ENCODE measurements at places on chromosomes 13 and 19.

DNA sequence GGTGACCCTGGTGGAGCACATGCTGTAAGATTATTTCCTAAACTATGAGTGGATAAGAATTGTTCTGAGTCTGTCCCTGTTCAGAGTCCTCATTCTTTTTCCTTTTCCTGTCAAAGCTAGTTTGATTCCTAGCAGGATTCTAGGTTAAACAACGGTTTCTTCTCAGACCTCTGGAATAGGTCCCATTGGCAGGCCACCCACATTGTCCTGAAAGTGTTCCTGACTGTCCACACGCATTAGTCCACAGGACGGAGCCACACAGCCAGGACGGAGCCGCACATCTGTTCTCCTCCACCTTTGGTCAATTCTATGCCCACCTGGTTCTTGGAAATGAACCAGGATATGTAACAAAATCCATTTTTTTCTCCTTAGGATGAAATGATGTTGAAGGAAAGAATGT, 46.1 kb downstream of the ANKRD10 start:
- DNase-seq: no peak

DNA sequence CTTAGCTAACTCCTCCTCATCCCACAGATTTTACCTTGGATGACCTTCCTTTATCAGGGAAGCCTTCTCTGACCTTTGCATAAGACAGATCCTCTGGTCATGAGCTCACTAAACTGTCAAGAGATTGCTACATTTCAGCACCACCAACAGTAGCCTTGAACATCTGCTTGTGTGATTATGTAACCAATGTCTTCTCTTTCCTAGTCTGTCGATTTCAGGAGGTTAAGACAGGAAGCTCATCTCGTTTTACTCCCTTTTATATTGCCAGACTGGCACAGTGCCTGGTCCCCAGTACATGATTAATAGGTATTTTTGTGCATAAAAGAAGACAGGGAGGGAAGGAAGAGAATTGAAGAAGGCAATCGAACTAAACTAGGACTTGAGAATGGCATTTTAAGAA, 1697.7 kb downstream of the EFNB2 start:
- DNase-seq: no peak

DNA sequence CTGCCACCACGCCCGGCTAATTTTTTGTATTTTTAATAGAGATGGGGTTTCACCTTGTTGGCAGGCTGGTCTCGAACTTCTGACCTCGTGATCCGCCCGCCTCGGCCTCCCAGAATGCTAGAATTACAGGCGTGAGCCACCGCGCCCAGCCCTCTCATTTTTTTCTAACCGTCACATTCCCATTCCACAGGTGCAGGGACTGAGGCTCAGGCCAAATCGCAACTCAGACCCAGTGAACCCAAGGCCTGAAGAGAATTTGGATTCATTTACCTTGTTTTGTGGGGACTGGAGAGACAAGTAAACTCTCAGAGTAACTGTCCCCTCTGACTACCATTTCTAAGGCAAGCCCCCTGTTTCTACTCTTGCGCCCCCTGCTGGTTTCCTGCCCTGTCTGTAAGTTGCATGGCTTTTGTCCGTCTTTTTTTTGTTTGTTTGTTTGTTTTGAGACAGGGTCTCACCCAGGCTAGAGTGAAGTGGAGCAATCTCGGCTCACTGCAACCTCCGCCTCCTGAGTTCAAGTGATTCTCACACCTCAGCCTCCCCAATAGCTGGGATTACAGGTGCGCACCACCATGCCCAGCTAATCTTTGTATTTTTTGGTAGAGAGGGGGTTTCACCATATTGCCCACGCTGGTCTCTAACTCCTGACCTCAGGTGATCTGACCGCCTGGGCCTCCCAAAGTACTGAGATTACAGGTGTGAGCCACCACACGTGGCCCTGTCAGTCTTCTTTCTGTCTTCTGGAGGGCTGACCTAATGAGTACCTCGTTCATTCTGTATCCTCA, 2.3 kb upstream of the STRN4 start:
- peak; percentile 64 for DNase-seq

DNA sequence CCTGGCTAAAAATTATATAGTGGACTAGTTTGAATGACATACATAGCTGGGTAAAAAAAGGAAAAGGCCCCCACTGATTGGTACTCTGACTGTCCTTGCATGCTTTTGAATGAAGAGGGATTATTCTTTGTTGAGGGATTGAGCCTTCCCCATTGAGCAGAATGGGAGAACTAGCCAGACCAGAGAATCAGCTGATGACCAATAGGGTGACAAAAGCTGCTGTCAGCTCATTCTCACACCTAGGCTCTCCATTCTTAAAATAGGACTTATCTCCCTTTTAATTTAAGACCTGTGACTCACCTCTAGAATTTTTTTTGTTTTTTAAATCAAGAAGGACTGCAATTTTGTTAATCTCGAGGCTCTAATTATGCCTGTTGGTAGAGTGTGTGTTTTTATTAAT, 79.3 kb downstream of the CRYL1 start:
- DNase-seq: no peak

DNA sequence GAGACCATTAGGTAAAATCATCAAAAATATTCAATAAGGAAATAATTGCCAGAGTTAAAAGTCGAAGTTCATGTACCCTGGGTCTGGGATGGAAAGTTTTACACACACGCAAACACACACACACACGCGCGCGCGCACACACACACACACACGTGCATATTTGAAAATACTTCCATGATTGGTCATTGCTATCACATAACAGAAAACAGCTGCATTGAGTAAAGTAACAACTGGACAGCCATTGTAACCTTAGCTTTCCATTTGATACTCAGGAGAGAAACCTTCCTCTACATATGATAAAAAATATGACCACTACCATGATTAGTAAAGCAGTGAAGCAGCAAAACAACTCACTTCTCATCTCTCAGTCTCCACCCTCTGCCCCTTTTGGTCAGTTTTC, 490.0 kb upstream of the SGCG start:
- DNase-seq: no peak

DNA sequence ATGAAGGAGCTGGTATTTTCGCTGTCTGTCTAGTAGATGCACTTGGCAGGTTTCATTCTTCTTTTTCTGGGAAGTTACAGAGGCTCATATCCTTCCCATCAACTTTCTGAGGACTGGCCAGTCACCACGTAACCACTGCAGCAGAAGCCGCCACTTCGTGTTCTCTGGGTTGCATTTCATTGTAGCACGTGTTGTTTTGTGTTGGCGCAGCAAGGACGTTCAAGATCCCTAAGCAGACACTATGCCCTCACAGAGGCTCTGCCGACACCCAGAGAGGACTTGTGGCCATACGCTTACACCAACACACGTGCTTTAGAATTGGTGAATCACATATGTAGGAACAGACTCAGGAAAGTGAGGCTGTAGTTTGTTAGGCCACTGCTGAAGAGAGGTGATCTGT, 42.2 kb upstream of the TEX29 start:
- DNase-seq: no peak

DNA sequence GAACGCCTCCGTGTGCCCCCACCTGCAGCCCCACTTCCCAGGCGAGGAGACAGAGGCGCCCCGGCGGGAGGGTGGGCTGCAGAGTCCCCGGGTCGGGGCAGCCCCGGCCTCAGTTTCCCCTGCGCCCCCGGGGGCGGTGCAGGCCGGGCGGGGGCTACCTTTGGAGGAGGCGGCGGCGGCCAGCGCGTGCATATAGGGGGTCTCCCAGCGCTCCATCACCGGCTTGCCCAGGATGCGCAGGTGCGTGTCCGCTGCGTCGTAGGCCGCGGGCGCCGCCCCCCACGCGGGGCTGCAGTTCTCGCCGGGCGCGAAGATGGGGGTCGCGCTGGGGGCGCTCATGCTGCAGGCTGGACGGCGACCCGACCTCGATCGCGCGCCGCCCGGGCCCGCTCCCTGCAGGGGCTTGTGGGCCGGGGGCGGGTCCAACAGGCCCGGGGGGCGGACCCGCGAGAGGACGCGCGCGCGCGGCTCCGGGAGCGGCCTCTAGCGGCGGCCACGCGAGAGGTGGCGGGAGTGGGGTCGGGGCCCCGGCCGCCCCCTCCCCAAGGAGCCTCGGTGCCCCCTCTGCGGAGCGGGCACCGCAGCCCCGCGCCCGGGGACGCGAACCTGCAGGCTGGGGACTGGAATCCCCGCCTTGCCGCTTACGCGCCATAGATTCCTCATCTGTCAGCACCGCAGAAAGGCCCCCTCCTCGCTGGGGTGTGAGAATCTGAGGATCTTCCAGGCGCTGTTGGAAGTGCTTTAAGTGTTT, at the start of gene GAMT:
Gene GAMT, minus strand, starts transcription at position 405 of the 751 bp plus-strand sequence. Its CDS starts 66 bp downstream, at position 339.
- peak; percentile 88 for DNase-seq

DNA sequence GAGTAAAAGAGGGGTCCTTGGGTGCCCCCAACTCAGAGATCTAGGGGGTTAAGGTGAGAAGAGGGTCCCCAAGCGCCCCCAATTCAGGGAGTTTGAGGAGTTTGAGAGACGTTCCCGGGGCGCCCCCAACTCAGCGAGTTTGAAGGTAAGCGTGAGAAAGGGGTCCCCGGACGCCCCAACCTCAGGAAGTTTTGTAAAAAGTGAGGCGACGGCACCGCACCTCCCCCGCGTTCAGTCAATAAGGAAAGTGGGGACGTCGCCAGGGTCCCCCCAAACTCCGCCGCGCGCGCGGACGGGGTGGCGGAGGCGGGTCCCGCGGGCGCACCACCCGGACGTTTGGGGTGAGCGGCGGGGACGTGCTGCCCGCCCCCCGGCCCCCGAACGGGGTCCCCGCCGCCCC, 353 bp downstream of the RFX2 start:
- no peak for DNase-seq

GRCh38 chr13:43368003-43368402, 344.6 kb downstream of the DNAJC15 start:
- peak; percentile 18 for DNase-seq

DNA sequence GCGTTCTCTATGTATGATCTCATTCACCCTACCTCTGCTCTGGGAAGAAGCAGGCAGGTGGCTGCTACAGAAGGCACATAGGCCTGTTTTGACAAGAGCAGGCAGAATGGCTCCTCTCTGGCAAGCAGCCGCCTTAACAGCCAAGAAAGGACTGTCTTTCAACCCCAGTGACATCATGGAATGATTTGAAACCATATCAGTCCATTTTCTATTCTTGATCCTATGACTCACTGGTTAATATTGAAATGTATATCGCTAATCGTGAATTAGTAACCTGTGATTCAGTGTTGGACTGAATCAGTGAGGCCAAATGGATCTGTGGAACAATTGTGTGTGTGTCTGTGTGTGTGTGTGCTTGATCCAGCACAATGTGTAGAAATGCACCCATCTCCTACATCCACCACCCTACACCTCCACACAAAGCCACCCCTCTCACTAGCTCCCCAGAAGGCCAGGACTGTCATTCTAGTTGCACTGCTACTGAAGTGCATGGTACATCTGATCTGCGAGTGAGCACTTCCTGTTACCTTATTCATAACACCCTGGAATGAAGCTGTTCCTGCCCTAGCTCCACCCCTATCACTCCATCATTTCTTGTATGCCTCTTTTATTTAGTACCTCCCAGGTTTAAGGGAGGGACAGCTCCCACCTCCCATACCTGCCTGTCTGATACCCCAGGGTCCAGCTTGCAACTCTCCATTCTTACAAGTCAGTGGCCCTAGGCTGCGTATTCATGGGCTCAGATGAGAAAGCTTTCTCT, 460.0 kb downstream of the FOXO1 start:
- peak; percentile 52 for DNase-seq

GRCh38 chr19:53989600-53990533, 1.6 kb upstream of the CACNG6 start:
- DNase-seq: no peak

GRCh38 chr19:36488846-36489117, 579 bp downstream of the ZNF566 start:
- peak; percentile 42 for DNase-seq

- DNase-seq: no peak
These were observed 9.7 kb upstream of the FUT2 start for GRCh38 chr19:48686088-48686487.

- DNase-seq: no peak
These were observed 45.4 kb downstream of the ARHGAP35 start for GRCh38 chr19:46906221-46906620.

DNA sequence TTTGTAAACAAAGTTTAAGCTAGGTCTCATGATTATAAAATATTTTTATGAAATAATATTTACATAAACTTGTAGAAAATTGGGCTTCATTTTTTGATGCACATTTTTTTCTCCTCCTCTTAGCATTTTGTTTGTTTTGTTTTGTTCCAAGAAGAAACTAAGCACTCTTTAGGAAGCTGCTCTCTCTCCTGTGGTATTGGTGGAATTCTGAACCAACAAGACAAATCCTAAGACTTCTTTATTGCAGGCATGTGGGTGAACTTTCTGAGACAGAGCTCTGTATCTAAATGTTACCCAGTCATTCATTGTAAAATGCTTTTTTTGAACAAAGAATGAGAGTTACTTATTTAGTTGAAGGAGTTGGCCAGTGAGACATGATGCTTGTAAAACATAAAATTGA, 39.3 kb downstream of the LMO7 start:
- DNase-seq: no peak

- DNase-seq: no peak
These were observed 2023.3 kb upstream of the PCDH20 start for GRCh38 chr13:63438951-63439350.

- DNase-seq: no peak
These were observed 1832.8 kb upstream of the MIR17HG start for GRCh38 chr13:89514534-89515312.

- DNase-seq: no peak
These were observed 334.6 kb downstream of the MYO16 start for GRCh38 chr13:108963846-108964600.

- DNase-seq: no peak
These were observed 9.3 kb downstream of the ZNF350 start for GRCh38 chr19:51977346-51977745.

GRCh38 chr13:113975416-113975815, 1.5 kb upstream of the C13orf46 start:
- DNase-seq: no peak

DNA sequence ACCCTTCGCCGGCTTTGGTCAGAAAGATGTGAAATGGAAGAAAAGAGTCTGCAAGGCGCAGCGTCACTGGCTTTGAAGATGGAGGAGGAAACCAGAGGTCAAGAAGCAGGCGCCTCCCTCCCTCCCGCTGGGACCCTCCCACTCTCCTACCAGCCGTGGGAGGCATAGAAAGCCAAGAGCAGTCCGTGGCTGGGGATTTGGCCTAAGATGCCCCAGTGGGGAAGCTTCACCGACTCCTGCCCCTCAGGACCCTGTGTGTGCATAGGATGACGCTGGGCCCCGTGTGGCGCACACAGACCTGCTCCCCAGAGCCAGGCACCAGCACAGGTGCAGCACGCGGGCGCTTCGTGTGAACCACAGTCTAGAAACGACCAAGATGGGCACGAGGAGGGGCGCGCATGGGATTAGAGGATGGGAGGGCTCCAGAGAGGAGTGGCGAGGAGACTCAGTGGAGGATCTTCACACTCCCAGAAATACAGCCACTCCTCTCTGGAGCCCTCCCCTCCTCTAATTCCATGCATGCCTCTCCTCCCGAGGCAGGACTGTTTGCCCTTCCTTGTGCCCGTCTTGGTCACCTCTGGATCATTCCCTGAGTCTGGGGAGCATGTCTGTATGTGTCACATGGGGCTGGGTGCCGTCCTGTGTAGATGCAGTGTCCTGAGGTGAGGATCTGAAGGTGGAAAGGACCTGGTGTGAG, 194.3 kb downstream of the TEX29 start:
- DNase-seq: no peak

GRCh38 chr19:51501594-51502263, at the start of gene SIGLEC12:
SIGLEC12 (minus strand) TSS chr19:51501800; CDS start chr19:51501733, 67 bp downstream.
- peak; percentile 39 for DNase-seq

GRCh38 chr13:46575818-46576221, 22.9 kb downstream of the LRCH1 start:
- DNase-seq: no peak

Measured in GM10248 (cell line).